Uterus (tissue), 4 donors: ENCODE measurements at places on chromosomes 6 and 20. TPM values are rescaled to one million over a fixed set of nuclear protein-coding genes. Genes with fewer than 3 reads are reported as not detected.

The EHMT2 gene
- 13.8 TPM for total RNA-seq

The ARMH2 gene
- not detected for total RNA-seq

The EYS gene
- not detected for total RNA-seq

The TMEM74B gene
- total RNA-seq, result 2.0 TPM

The TNXB gene
- total RNA-seq, result 217 TPM

The MCCD1 gene
- total RNA-seq, result not detected

The STMND1 gene
- total RNA-seq, result not detected

The COL12A1 gene
- 340 TPM for total RNA-seq

- no peak overlapping the region for H3K27ac ChIP-seq
- no peaks in the 10 kb centered on the region for H3K27me3 ChIP-seq
- DNase-seq, result no peak
- no peaks in the 10 kb centered on the region for H3K4me1 ChIP-seq
- no peak overlapping the region for H3K4me3 ChIP-seq
- H3K36me3 ChIP-seq, result no peaks in the 10 kb centered on the region
Observed at GRCh38 chr6:156590482-156590881, 186.7 kb upstream of the ARID1B start.

DNA sequence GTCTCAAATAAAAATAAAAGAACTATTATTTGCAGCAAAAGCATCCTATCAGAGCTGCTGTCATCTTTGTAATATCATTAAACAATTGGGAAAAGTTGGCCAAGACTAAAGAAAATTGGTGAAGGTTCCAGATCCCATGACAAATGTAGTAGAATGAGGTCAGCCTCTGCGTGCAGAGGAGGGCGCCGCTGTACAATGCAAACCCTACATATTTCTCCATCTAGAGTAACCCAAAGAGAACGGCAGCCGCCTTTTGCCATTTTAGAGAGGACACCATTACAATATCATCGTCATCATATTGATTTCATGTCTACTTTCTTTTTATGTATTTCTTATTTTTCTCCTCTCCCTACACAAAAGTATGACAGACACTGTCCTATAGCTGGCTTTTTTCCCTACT, 59.5 kb downstream of the ZMYND8 start:
- no peaks in the 10 kb centered on the region for H3K27me3 ChIP-seq

GRCh38 chr6:89287351-89288028, 27.6 kb downstream of the GABRR2 start:
- DNase-seq, result no peak
- no peak overlapping the region for H3K4me3 ChIP-seq
- no peaks in the 10 kb centered on the region for H3K36me3 ChIP-seq
- no peaks in the 10 kb centered on the region for H3K27me3 ChIP-seq

DNA sequence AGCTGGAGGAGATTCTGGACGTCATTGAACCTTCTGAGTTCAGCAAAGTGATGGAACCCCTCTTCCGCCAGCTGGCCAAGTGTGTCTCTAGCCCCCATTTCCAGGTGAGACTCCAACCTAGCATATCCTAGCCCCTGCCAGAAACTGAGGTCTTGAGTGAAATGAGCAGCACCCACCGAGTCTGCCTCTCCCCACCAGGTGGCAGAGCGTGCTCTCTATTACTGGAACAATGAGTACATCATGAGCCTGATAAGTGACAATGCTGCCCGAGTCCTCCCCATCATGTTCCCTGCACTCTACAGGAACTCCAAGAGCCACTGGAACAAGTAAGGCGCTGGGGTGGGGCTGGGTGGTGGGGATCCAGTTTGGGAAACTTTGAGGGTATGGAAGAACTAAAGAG, 4.6 kb downstream of the MEA1 start:
- no peak overlapping the region for H3K27ac ChIP-seq
- peaks cover 8% of the 10 kb centered on the region for H3K4me1 ChIP-seq

- H3K27me3 ChIP-seq, result no peaks in the 10 kb centered on the region
- DNase-seq, result no peak
- no peaks in the 10 kb centered on the region for H3K4me1 ChIP-seq
- H3K27ac ChIP-seq, result no peak overlapping the region
- no peak overlapping the region for H3K4me3 ChIP-seq
Observed at GRCh38 chr6:38214159-38214558, 394.6 kb downstream of the ZFAND3 start.

- no peak overlapping the region for H3K27ac ChIP-seq
- no peaks in the 10 kb centered on the region for H3K4me1 ChIP-seq
- H3K27me3 ChIP-seq, result no peaks in the 10 kb centered on the region
- DNase-seq, result no peak
- no peak overlapping the region for H3K4me3 ChIP-seq
Observed at GRCh38 chr20:24670981-24671380, 201.6 kb downstream of the SYNDIG1 start.

DNA sequence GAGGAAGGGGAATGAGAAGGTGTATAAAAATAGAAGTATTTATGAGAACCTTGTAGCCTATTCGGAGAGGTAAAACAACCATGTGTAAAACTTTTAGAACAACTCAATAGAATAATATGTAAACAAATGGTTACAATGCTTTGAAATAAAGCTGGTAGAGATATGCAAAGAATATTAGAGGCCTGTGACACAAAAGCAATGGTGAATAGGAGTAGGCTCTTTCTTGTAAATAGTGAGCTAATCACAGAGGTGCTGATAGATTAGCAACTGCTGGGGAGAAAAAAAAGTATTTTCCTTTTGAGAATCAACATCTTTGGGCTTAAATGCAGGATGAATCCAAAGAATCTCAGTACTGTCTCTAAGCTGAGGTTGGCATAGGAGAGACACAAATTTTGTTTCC, 7.0 kb downstream of the TMEM200A start:
- H3K27ac ChIP-seq, result no peak overlapping the region
- no peak for DNase-seq
- H3K36me3 ChIP-seq, result no peaks in the 10 kb centered on the region
- no peaks in the 10 kb centered on the region for H3K27me3 ChIP-seq
- H3K4me3 ChIP-seq, result no peak overlapping the region
- H3K4me1 ChIP-seq, result no peaks in the 10 kb centered on the region

DNA sequence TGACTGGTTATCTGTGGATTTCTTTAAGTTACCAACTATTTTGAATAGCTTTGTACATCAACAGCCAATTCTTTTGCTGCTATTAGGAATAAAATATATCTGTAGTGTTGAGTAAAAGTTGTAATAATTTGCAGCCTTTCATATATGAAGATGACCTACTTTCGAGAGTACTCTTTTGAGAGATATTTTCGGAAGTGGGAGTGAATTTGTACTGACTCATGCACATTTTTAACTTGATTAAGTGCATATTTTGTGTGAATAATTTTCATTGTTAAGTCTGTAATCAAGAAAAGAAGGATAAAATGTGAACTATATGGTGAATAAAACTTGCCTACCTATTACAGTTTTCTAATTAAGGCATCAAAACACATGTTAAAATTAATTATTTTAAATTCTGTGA, 51.9 kb downstream of the L3MBTL3 start:
- H3K27me3 ChIP-seq, result no peaks in the 10 kb centered on the region
- H3K4me3 ChIP-seq, result no peak overlapping the region
- H3K4me1 ChIP-seq, result no peaks in the 10 kb centered on the region
- DNase-seq, result no peak
- H3K27ac ChIP-seq, result no peak overlapping the region
- no peaks in the 10 kb centered on the region for H3K36me3 ChIP-seq

GRCh38 chr6:143333081-143333480, 117.4 kb downstream of the ADAT2 start:
- H3K4me3 ChIP-seq, result no peak overlapping the region
- no peaks in the 10 kb centered on the region for H3K27me3 ChIP-seq
- no peak overlapping the region for H3K27ac ChIP-seq
- no peaks in the 10 kb centered on the region for H3K4me1 ChIP-seq
- H3K36me3 ChIP-seq, result no peaks in the 10 kb centered on the region
- DNase-seq, result no peak

- DNase-seq, result no peak
- no peaks in the 10 kb centered on the region for H3K27me3 ChIP-seq
- H3K27ac ChIP-seq, result no peak overlapping the region
Observed at GRCh38 chr20:58155148-58155925, 73.1 kb downstream of the ANKRD60 start.

DNA sequence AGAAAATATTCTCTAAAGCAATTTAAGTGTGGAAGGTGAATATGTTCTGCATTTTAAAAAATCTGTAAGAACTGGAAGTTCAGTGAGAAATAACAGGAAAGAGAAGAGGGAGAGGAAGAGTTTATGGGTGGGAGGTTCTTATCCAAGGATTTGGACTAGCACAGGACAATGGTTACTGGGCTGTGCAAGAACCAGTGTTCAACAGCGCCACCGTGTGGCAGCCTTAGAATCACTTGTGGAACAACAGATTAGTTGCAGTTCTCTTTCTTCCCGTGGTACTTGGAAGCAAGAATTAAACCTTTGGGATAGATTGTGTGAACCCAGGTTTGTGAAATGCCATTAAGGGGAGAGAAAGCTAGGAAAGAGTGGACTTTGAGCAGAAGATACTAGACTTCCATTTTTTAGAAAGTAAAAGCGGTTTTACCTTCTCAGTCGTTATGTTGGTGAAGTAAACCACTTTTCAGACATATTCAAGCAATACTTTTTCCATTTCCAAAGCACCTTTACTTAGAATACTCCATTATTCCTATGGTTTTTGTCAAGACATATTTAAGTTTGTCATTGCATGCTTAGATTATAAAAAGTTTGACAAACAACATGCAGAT, 436.7 kb downstream of the RNF144B start:
- no peaks in the 10 kb centered on the region for H3K36me3 ChIP-seq
- H3K4me3 ChIP-seq, result no peak overlapping the region
- no peak for DNase-seq
- H3K27me3 ChIP-seq, result no peaks in the 10 kb centered on the region
- no peak overlapping the region for H3K27ac ChIP-seq

DNA sequence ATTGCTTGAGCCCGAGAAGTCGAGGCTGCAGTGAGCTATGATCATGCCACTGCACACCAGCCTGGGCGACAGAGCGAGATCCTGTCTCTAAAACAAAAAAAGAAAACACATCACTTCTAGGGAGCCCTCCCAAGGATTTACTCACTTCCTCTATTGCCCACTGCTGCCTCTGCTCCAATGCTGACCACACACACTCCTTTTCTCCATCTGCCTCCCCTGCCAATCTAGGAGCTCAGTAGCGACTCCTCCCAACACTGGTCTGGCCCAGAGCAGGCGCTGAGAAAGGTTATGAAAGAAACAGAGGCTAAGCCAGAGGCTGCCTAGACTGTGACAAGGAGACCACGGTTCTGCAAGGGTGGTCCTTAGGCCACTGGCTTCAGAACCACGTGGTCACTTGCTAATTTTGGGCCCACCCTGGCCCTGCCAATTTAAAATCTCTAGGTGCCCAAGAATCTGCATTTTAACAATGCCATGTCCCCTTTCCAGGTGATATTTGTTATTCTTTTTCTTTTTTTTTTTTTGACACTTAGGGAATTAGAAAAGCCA, 1.3 kb upstream of the E2F1 start:
- H3K4me3 ChIP-seq, result no peak overlapping the region
- peaks cover 8% of the 10 kb centered on the region for H3K4me1 ChIP-seq
- DNase-seq, result no peak
- no peaks in the 10 kb centered on the region for H3K27me3 ChIP-seq

GRCh38 chr20:36562724-36563123, 10.7 kb upstream of the TGIF2 start:
- H3K36me3 ChIP-seq, result no peaks in the 10 kb centered on the region
- H3K27ac ChIP-seq, result no peak overlapping the region
- no peak overlapping the region for H3K4me3 ChIP-seq
- DNase-seq, result no peak
- H3K4me1 ChIP-seq, result no peaks in the 10 kb centered on the region
- H3K27me3 ChIP-seq, result no peaks in the 10 kb centered on the region

- H3K27ac ChIP-seq, result no peak overlapping the region
- H3K4me1 ChIP-seq, result no peaks in the 10 kb centered on the region
- no peak overlapping the region for H3K4me3 ChIP-seq
- DNase-seq, result no peak
- H3K36me3 ChIP-seq, result no peaks in the 10 kb centered on the region
Observed at GRCh38 chr6:68226460-68226859, 408.6 kb upstream of the ADGRB3 start.

DNA sequence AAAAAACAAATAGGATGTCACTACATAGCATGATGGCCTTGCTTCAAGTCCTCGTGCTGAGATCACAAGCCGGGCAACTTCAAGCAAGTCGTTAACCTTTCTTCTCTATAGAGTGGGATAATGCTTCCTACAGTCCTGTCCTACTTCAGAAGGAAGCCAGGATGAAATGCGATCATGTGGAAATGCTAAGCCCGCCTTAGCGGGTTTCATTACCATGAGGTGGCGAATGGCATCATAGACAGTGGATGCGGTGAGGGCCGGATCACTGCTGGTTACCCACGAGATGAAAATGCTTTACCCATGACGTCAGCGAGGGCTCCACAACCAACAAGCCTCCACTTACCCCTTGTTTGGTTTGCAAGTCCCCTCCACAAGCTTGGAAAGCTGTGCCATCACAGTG, 206.4 kb downstream of the TBXT start:
- H3K4me3 ChIP-seq, result no peak overlapping the region
- no peaks in the 10 kb centered on the region for H3K27me3 ChIP-seq
- no peak overlapping the region for H3K27ac ChIP-seq
- no peaks in the 10 kb centered on the region for H3K36me3 ChIP-seq
- DNase-seq, result no peak

- H3K4me3 ChIP-seq, result no peak overlapping the region
- no peak for DNase-seq
- H3K27ac ChIP-seq, result no peak overlapping the region
- no peaks in the 10 kb centered on the region for H3K4me1 ChIP-seq
- no peaks in the 10 kb centered on the region for H3K36me3 ChIP-seq
Observed at GRCh38 chr20:6818033-6818808, 50.7 kb downstream of the BMP2 start.

DNA sequence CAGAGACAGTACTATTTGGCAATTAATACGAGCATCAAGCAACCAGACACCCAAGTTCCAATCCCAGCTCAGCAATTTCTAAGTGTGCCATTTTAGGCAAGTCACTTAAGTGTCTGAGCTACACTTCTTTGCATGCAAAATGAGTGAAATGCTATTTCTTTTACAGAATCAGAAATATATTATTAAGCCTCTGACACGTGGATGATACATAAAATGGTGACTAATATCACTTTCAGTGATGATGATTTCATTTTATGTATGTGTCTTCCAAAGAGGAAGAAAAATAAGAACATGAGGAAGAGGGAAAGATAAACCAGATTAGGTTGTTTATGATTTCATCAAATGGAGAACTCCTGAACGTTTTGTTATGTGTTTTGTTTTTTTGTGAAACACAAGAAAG, 158.6 kb downstream of the TSHZ2 start:
- no peaks in the 10 kb centered on the region for H3K4me1 ChIP-seq
- H3K36me3 ChIP-seq, result no peaks in the 10 kb centered on the region
- H3K27me3 ChIP-seq, result no peaks in the 10 kb centered on the region
- DNase-seq, result no peak

GRCh38 chr6:135148889-135149288, 32.2 kb upstream of the MYB start:
- H3K4me3 ChIP-seq, result no peak overlapping the region
- no peak for DNase-seq
- no peak overlapping the region for H3K27ac ChIP-seq
- no peaks in the 10 kb centered on the region for H3K27me3 ChIP-seq
- H3K4me1 ChIP-seq, result no peaks in the 10 kb centered on the region

GRCh38 chr6:39231521-39232243, 2.4 kb upstream of the KCNK5 start:
- no peak overlapping the region for H3K4me3 ChIP-seq
- H3K36me3 ChIP-seq, result no peaks in the 10 kb centered on the region
- H3K4me1 ChIP-seq, result no peaks in the 10 kb centered on the region
- H3K27me3 ChIP-seq, result no peaks in the 10 kb centered on the region

GRCh38 chr6:168704678-168705077, 263.7 kb downstream of the SMOC2 start:
- H3K27me3 ChIP-seq, result no peaks in the 10 kb centered on the region
- no peak overlapping the region for H3K27ac ChIP-seq
- no peaks in the 10 kb centered on the region for H3K4me1 ChIP-seq
- H3K4me3 ChIP-seq, result no peak overlapping the region
- DNase-seq, result no peak

GRCh38 chr6:97111243-97111642, 171.8 kb downstream of the MMS22L start:
- no peak overlapping the region for H3K4me3 ChIP-seq
- no peak overlapping the region for H3K27ac ChIP-seq
